ENCODE measurements at places on chromosomes 7 and 10.

GRCh38 chr10:93751832-93752231 lies 5.9 kb upstream of the LGI1 start:
- DNase-seq: peak; percentile 35

- no peak for DNase-seq
These were observed 95.3 kb upstream of the DNAJB12 start for GRCh38 chr10:72449941-72450441.

- peak; percentile 81 for DNase-seq
These were observed 46.1 kb downstream of the UBE2H start for GRCh38 chr7:129906700-129907099.

- peak; percentile 72 for DNase-seq
These were observed 129.3 kb downstream of the PKD1L1 start for GRCh38 chr7:47818796-47819606.

GRCh38 chr7:55155351-55156117 lies 136.7 kb downstream of the EGFR start:
- DNase-seq: no peak

- no peak for DNase-seq
These were observed 2.6 kb upstream of the GPER1 start for GRCh38 chr7:1085266-1085665.

DNA sequence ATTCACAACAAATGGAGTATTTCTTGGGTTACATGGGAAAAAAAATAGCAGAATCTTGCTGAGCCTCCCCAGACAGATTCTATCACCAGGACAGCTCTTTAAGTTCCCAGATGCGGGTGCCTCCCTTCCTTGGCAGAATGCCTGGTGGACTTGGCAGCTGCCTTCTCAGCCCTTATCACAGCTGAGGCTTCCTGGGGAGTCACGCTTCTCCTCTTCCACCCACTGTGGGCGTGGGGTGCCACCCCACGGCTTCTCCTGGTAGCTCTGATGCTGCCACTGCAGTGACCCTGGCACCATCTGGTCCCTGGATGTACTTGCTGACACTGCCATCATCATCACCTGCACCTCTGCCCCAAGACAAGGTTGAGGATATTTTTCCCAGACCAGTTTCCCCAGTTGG lies 16.2 kb upstream of the NME8 start:
- DNase-seq: no peak

- DNase-seq: no peak
These were observed 228.1 kb downstream of the BMPER start for GRCh38 chr7:34133356-34133982.

- DNase-seq: no peak
These were observed 38.5 kb downstream of the EN2 start for GRCh38 chr7:155496267-155497005.

DNA sequence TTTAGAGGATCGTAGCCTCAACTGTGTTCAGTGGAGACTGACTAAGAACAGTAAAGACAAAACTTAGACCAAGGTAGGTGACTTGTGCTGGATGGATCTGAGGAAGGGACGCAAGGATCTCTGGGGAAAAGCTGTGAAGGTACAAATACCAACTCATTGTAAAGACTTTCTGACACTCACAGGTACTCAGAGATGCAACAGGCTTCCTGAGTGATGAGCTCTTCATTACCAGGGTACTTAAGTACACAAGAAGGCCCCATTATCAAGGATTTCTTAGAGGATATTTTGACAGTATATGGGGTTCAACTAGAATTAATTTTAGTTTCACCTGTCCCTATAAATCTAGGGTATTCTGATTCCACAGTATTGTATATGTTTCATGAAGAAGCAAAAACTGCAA lies 440.7 kb downstream of the PLXDC2 start:
- no peak for DNase-seq

GRCh38 chr10:126263006-126263676 lies 125.1 kb downstream of the ADAM12 start:
- DNase-seq: no peak

- DNase-seq: peak; percentile 91
These were observed 246.2 kb downstream of the CCDC7 start for GRCh38 chr10:32692174-32692573.

- no peak for DNase-seq
These were observed 105.2 kb upstream of the GSDME start for GRCh38 chr7:24862461-24862860.

GRCh38 chr7:116417593-116418345 lies 81.8 kb upstream of the CAV2 start:
- peak; percentile 17 for DNase-seq

GRCh38 chr7:43113622-43114457 lies 1.4 kb downstream of the HECW1 start:
- no peak for DNase-seq

DNA sequence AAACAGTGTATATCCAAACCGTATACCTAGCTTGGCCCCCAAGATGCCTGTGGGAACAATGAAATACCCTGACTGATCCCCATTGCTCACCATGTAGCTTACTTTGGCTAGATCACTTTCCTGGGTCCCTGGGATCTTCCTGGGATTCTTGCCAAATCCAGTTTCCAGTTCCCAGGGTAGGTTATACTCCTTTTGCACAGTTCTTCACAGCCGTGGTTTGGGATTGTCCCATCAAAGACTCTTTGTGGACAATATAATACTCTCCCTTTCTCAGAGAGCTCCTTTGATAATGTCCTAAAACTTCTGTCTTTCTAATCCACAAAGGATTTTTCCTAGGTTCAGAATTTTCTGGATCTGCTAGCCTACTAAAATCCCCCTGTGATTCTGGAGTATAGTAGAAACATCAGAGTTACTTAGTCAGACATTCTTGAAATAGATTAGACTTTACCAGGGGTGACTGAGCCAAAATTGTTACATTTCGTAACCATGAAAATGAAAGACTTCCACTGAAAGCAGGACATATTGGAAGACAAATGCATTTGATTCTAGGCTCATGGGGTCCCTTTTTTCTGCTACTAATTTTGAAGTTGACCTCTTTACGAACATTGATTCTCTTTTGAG lies 388.3 kb upstream of the ETV1 start:
- no peak for DNase-seq

DNA sequence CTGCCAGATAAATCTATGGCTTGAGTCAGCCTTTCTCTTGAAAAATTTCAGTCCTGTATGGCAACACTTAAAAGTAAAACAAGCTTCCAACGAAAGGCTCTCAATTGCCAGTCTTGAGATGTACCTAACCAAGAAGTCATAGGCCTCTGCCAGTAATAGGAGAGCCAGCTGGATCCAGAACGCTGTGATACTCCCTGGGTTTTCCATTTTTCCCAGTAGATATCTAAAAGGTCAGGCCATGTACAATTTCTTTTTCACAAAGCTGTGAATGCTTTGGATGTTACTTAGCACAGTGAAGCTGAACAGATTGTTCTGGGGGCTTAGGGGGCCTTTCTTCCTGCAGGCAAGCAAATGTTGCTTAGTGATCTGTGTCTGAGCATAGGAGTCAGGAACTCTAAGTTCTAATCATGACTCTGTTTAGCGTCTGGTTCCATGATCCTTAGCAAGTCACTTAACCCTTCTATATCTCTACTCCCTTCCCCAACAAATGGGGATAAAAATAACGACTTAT lies 86.5 kb downstream of the ARMH3 start:
- no peak for DNase-seq

DNA sequence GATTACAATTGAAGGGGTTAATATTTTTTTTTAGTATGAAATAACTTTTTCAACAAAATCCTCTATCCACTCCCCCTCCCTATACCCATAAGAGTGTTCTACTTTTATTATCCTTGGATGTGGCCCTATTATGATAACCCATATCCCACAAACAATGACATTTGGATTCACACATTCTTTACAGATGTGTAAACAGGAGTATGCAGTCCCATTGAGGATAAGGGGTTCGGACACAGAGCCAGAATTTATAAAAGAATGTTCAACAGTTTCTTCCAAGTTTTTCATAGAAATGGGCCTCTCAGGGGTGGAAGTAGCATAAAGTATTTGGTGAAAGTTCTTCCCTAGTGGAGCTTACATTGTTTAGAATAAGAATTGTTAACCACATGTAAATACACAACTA lies 16.1 kb upstream of the PCLO start:
- DNase-seq: no peak

DNA sequence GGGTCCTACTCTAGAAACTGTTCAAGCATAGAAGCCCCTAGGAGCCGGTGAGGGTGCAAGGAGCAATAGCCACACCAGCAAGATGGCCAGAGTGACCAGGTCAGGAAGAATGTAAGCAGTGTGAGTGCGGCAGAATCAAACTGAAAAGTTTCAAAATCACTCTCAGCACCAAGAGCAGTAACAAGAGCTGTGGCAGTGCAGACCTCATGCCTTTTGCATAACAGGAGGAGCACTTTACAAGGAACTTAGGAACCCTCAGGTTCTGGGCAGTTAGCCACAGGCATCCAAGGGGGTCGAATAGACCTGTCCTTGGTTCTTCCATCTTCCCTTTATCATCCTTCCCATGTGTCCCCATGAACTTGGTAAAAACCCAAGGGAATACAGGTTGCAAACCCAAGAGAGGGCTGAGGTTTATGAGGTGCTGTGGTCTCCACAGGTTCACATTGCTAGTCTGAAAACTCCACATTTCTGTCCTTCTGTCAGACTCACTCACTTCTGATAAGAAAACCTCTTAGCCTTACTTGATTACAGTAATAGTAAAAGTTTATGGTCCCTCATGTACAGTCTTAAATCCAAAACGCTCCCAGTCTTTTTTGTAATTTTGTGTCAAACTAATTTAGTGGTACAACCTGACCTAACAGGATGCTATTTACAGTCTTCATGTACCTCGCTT lies 78.4 kb downstream of the PON1 start:
- no peak for DNase-seq

DNA sequence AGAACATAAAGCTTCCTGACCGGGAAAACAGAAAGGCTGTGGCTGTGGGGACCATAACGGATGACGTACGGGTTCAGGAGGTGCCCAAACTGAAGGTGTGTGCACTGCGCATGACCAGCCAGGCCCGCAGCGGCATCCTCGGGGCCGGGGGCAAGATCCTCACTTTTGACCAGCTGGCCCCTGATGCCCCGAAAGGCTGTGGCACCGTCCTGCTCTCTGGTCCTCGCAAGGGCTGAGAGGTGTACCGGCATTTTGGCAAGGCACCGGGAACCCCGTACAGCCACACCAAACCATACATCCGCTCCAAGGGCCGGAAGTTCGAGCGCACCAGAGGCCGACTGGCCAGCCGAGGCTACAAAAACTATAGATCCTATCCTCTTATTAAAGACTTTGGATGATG lies 179.3 kb downstream of the PTN start:
- DNase-seq: no peak

- DNase-seq: no peak
These were observed 297.4 kb upstream of the PCDH15 start for GRCh38 chr10:55098452-55098851.

- no peak for DNase-seq
These were observed 41.1 kb downstream of the SIRT1 start for GRCh38 chr10:67925449-67926005.

DNA sequence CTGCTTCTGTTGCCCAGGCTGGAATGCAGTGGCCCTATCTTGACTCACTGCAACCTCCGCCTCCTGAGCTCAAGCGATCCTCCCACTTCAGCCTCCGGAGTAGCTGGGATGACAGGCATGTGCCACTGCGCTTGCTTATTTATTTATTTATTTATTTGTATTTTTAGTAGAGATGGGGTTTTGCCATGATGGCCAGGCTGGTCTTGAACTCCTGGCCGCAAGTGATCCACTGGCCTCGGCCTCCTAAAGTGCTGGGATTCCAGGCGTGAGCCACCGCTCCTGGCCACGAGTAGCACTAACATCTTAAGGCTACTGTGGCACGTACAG lies 70.9 kb downstream of the CARD11 start:
- no peak for DNase-seq

GRCh38 chr7:156668130-156668741 lies 27.7 kb downstream of the RNF32 start:
- peak; percentile 35 for DNase-seq

DNA sequence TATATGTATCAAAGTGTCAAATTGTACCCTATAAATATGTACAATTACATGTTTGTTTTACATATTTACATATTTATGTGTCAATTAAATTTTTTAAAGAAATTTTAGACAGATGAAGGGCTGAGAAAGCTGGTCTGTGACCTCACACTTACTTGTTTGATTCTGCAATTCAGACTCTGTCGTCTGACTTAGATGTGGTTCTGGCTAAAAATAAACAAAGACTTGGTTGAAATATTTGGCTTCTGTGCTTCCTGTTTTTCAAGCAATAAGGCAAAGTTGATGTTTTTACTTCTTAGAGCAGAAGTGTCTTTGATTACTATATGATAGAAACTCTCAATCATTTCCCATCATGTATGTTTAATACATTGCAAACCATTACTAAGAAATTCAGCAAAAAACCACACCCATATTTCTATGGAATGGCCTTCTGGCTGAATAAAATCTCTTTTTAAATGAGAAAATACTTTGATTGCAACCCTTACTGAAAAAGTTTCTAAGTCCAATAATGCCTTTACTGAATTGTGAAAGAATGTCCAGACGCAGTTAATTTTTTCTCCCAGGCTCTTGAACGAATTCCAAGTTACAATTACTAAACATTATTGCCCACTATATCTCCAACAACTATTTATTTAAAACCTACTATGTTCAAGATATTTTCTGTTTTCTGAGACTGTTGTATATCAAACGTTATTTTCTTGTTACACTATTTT lies 59.5 kb upstream of the PRKG1 start:
- DNase-seq: no peak

- DNase-seq: no peak
These were observed 43.1 kb upstream of the CAMK2B start for GRCh38 chr7:44368455-44368854.

DNA sequence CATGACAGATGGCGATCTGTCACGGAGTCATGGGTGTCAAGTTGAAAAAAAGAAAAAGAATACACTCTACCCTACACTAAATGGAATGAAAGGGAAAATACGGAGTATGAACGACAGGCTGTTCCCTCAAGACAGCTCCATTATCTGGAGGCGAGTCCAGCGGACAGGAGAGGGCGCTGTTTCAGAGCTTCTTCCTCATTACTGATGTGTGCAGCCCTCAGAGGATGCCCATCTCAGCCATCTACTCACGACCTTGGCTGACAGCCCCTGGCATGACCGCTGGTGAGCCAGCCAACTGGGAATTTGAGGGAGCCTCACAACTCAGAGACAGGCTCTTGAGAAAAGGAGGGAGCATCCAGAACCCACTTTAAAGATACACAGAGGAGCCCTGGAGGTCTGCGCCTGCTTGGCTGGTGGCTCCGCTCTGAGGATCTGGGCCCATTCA lies 49.6 kb upstream of the SMNDC1 start:
- DNase-seq: peak; percentile 84

DNA sequence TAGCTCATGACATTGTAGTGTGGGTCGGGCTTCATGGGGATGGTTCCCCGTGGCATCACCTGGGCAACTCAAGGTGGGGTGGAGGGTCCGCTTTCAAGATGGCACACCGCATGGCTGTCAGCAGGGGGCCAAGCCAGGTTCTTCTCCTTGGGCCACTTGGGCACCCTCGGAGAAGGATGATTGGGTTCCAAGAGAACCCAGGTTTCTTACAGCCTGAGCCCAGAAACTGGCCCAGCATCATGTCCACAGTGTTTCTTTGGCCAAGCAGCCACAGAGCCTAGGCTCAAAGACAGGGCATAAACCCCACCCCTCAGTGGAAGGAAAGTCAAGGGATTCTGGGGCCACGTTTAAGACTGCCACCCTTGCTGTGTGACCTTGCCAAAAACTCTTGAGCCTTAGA lies 110.6 kb downstream of the PTPN20 start:
- no peak for DNase-seq
